BE2C (cell line): ENCODE measurements at places on chromosomes 5 and 9.

- no peak for DNase-seq
Observed at GRCh38 chr5:2758632-2759031, 7.2 kb upstream of the IRX2 start.

DNA sequence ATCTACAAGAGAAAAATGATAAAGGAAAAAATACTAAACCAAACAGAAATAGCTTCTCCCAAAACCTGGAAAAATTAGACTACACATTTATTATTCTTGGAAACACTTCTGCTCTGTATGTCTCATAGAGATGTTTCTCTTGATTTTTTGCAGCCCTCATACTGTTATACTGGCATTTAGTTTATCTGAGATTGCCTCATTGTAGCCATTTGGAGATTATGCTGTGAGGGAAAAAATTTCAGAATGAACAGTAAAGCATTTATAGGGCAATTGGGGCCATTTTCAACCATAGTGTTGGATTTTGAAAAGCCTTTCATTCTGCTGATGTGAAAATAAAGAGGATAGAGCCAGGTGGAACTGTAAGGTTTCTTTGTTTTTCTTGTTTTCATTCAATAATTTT is 441.8 kb upstream of the RIOK2 start:
- no peak for DNase-seq

DNA sequence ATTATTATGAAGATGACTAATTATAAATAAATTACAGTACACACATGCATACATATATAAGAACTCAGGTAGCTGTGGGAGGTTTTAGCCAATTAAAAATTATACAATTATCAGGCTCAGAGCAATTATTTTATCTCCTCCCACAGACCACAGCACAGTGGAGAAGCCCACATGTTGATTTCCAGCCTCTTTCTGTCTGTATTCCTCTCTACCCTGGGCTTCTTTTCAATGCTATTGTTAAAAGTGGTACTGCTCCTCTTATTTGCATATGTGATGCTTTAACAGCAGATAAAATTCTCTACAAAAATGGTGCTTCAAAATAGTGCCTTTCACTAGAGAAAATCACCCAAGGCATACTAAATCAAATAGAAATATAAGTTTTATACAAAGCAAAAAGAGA is 218.7 kb downstream of the NFIB start:
- DNase-seq = no peak

DNA sequence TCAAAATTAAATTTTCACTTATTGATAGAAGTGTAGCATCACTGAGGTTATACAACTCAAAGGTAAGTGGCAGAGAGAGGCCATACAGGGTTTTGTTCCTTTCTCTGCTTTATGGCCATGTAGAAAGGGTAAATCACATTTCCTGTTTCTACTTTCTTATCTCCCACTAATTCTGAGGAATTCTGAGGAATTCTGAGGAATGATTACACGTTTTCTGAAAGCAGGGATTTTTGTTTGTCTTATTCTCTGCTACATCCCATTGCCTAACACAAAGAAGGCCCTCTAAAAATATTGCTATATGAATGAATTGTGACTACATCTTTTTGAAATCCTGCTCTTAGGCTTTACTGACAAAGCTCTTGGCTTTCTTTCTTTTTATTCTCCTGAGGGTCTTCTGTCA is 516.9 kb upstream of the ZNF608 start:
- DNase-seq = no peak

DNA sequence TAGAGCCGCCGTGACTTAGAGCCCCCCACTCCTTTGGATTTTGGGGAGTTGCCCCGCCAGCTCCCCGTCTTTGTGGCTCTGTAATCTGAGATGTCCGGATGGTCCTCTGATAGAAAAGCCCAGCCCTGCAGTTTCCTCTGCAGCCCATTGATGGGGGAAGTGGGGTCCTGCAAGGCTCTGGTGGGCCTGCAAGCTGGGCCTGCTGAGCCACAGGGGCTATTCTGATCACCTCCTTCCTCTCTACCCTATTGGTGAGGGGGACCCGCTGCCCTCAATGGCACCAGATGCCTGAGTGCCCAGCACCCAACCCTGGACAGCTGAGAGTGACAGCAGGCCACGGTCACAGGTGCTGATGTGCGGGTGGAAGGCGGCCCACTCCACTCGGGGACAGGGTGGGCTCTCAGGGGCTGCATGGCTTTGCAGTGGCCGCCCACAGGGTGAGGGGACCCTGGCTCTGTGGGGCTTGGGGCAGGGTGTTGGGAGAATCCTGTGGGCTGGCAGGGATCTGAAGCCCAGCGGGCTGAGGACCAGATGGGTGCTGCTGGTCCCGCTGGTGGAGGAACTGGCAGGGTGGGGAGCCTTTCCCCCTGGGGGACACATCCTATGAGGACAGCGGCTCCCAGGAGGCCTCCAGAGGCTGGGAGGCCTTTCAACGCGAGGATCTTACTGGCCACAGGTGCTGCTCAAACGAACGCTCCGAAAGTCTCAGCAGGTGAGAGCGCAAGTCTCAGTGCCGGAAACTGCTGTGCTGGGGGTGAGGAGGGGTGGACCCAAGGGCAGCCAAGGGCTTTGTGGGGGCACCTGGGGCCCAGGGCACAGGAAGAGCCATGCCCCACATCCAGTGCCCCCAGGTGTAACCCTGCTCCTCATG is 30.0 kb upstream of the LPCAT1 start:
- no peak for DNase-seq

- peak; percentile 20 for DNase-seq
Observed at GRCh38 chr9:136762221-136762691, 2.1 kb downstream of the LCN15 start.

DNA sequence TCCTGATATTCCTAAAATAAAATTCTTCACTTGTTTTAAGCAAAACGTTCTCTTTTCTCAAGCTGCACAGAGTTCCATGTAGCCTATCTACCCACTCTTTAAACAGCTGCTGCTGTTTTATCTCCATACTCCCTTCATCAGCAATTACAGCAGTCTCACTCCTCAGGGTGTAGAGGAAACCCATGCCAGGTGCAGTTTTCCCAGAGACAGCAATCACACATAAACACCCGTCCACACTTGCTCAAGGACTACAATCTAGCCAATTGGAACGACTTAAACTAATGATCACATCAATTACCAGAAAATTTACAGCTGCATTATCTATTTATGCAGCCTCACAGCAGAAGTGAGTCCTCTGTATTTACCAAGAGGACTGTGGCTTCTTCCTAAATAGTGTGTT is 141.7 kb downstream of the HTR1A start:
- DNase-seq = no peak

GRCh38 chr5:62767650-62768049 is 189.0 kb downstream of the LRRC70 start:
- DNase-seq = no peak

GRCh38 chr9:546235-546634 is 295.3 kb upstream of the DMRT1 start:
- DNase-seq = no peak

DNA sequence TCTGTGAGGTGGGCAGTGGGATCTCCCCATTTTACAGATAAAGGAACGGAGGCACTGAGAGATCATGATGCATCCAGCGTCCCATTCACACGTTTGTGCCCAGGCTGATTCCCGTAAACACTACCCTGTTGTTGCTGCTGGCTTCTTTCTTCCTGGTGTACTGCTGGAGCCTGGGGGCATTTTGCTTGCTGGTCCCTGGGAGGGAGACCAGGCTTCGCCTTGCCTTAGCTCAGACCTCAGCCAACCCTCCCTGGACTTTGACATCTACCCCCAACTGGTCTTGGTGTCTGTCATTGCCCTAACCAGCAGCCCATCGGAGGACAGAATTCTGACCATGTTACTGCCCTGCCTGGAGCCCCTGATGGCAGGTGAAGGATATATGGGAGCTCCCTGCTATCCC is 82.4 kb downstream of the ZNF618 start:
- no peak for DNase-seq

- no peak for DNase-seq
Observed at GRCh38 chr9:127835991-127836516, 18.4 kb downstream of the ENG start.

DNA sequence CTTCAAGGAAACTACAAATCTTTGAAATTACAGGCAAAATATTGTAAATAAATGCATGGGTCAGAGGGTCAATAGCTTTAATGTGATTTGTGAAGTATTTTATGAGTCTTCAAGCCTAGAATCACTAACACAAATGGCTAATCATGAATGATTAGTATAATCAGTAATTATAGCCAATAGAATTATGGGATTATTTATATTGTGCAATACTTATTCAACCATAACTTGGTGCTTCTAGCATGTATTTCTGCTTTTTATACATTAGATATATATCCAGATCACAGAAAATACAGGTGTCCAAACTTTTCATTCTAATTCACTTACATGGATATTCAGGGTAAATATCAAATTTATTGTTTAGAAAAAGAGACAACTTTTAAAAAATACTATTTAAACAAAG is 12.1 kb downstream of the HCN1 start:
- DNase-seq = no peak

DNA sequence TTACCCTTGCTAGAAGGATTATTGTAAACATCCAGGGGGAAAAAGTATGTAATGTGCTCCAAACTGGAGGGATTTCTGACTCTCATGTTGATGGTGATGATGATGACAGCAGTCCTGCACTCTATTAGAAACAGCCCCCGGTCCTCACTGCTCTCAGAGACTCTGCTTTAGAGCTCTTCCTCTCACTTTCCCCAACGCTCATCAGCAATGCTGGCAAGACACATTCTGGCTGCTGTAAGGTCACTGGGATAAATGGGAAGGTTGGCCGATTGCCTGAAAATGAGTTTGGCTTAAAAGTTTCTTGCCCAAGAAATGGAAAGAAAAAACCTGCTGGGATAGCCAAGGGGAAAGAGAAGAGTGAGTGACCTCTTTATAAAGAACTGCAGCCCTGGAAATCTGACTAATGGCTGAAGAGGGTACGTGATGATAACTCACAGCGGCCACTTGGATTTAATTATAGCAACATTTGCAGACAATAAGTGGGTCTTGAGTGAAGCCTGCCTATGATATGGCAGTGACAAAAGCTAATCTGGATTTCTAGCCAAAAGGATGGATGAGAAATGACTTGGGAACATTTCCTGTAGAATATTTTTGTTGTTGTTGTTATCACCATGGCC is 235.8 kb downstream of the TMEM38B start:
- DNase-seq = peak; percentile 48

DNA sequence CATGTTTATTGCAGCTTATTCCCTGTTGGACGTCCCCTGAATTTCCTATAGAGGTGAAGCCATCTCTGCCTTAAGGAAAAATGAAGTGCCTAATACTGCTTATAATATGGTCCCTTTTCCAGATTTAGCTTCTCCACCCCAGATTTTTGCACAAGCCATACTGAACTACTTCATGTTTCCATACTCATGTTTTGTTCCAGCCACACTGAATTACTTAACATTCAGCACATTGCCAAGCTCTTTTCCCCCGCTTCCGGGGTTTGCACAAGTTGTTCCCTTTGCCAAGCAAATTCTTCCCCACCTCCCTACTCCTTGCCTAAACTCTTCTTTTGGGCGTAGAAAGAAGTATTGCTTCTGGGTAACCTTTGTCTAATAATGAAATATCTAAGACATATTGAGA is 1.7 kb upstream of the CNTRL start:
- no peak for DNase-seq

DNA sequence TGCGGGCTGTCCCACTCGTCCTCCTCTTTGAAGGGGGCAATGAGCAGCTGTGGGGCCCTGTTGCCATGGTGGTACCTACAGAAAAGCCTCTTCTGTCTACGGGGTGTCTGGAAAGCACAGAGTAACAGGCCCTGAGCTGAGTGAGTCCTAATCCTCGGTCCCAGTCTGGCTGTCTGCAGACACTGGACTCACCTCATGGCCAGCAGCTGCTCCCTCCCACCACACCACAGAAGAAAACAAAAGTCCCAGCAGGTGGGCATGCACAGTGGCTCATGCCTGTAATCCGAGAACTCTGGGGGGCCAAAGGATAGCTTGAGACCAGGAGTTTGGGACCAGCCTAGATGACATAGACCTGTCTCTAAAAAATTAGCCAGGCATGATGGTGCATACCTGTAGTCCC is 19.9 kb downstream of the P4HA2 start:
- DNase-seq = no peak

DNA sequence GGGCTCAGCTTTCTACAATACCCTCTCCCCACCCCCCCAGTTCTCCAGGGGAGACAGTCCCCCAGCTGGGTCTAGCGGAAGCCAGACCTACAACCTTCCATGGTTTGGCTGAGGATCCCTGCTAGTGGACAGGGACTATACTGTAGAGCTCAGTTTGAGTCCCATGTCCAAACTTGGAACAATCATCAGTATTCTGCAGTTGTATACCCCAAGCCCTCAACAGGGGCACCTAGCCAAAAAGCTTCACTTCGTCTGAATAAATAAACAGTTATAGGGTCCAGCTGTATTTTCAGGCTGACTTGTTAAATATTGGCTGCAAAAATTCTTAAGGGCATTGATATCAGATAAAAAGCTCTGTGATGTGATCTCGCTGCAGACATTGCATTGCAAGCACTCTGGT is 15.4 kb upstream of the C9 start:
- DNase-seq = no peak

DNA sequence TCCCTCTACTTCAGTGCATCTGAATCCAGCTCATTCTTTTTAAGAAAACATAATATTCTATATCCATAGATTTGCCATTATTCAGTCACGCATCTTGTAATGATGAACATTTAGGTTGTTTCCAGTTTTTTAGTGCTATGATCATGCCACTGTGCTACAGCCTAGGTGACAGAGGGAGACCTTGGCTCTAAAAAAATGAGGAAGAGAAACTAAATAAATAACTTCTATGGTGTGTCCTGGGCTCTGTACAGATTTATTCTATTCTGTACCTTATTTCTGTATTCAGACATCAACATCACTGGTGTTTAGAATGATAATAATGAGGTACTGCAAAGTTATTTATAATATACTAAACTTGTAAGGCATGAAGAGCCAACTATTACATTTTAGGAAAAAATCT is 45.9 kb downstream of the PDE8B start:
- no peak for DNase-seq

DNA sequence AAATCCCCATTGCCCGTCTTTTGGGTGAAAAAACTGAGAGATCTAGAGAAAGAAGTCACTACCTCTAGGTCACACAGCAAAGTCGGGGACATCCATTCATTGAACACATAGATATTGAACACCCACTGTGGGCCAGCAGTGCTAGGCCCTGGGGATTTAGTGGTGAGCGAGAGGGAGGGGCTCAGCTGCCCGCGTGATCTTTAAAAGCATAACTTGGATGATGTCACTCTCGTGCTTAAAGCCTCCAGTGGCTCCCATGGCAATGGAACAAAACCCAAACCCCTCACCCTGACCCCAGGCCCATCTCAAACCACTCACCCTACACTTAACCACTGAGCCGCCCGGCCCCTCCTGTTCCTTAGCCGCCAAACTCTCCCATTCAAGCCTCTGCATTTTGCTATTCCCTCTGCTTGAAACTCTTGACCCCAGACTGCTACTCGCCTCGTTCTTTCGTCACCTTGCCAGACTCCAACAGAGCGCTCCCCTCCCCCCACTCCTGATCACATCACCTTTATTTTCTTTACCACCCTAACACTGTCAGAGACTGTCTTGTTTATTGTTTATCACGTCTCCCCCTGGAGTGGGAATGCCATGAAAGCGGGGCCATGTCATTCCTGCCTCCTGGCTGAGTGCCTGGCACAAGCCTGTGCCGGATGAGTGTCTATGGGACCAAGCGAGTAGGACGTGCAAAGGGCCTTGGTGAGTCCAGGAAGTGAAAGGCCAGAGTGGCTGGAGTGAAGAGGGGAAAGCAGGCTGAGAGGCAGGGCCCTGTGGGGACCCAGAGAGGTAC is 710 bp upstream of the PIP5KL1 start:
- DNase-seq = peak; percentile 52

- DNase-seq = no peak
Observed at GRCh38 chr9:97059626-97060025, 20.7 kb upstream of the CTSV start.
